ENCODE measurements at places on chromosomes 12 and 14.

- DNase-seq, result no peak
Observed at GRCh38 chr12:6459004-6459337, 7.1 kb downstream of the TAPBPL start.

GRCh38 chr14:31699809-31700208 lies 138.6 kb downstream of the NUBPL start:
- DNase-seq, result no peak

DNA sequence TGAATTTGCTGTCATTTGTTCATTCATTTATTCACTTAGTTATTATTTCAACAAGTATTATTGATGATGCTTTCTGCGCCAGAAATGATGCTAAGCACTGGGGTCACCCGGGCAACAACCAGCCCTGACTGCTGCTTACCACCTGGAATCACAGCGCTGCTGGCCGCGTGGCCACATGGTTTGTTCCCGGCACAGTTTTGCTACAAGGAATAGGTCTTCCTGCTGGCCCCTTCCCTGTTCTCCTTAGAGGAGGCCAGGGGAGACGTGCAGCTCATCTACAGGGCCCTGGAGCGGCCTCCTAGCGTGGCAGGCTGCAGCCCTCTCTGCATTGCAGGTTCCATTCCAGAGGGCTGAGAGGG lies 7.0 kb downstream of the JDP2 start:
- DNase-seq, result no peak

DNA sequence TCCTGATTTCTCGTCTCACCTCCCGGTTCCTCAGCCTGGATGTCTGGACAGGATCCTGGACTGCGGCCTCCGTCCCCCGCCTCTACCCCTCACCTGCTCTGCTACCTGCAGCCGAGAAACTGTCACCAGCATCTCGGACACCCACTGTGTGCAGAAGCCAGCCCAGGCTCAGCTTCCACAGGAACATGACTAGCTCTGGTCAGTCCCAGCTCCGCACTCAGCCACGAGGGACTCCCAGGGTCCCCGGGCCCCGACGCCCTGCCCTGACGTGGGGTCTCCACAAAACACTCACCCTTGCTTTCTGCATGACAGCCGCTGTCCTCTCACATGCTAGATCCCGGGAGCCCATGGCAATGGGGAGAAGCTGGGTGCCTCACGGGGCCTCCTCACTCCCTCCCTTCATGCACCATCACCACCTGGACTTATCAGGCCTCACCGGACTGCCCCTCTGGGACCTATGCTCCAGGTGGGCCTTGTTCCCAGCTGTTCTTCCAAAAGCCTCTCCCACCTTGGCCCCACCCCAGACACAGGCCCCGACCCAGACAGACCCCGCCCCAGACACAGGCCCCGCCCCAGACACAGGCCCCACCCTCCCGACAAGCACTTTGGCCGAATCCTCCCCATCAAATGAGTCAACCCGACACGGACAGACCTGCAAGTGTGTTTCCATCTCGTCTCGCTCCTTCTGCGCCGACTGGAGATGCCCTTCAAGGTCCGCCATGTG lies 26.9 kb upstream of the ANKLE2 start:
- DNase-seq, result peak; percentile 41

GRCh38 chr12:67452119-67452805 lies 183.1 kb downstream of the CAND1 start:
- DNase-seq, result no peak

DNA sequence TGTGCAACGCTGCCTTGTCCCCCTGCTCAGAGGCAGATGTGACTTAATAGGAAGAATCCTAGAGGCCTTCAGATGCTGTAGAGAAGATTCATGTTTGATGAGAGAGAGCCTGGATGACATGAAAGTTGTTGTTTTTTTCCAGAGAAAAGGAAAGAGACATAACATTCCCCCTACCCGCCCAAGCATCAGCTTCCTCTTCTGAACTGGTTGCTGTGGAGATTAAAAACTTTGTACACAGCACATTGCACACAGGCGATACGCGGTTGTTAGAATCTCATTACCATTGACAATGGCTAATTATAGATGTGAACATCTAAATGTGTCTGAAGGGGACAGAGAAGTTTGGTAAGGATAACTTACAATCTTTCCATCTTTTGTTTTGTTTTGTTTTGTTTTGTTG lies 13.6 kb upstream of the ETFBKMT start:
- DNase-seq, result no peak

GRCh38 chr12:100442403-100442802 lies 31.3 kb upstream of the NR1H4 start:
- no peak for DNase-seq

DNA sequence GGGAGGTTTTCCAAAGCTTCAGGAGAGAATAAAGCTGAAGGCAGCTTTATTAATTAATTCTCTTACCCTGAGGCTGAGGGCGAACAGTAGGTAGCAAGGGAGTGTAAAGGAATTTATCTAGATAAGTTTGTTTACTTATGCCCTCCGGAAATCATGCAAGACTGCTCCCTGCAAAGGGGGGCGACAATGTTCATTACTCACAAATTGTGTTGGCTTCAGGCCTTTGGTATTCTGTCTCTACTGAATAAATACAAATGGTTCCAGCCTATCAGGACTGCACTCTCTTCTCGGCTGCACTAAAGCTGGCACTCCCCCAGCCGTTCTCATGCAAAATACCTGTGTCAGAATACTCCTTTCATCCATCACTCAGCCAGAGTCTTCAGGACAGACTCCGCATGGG lies 120.8 kb downstream of the PPHLN1 start:
- no peak for DNase-seq

GRCh38 chr12:57215668-57216013 lies 953 bp upstream of the NXPH4 start:
- no peak for DNase-seq

- no peak for DNase-seq
Observed at GRCh38 chr14:33362934-33363333, 424.3 kb downstream of the NPAS3 start.

DNA sequence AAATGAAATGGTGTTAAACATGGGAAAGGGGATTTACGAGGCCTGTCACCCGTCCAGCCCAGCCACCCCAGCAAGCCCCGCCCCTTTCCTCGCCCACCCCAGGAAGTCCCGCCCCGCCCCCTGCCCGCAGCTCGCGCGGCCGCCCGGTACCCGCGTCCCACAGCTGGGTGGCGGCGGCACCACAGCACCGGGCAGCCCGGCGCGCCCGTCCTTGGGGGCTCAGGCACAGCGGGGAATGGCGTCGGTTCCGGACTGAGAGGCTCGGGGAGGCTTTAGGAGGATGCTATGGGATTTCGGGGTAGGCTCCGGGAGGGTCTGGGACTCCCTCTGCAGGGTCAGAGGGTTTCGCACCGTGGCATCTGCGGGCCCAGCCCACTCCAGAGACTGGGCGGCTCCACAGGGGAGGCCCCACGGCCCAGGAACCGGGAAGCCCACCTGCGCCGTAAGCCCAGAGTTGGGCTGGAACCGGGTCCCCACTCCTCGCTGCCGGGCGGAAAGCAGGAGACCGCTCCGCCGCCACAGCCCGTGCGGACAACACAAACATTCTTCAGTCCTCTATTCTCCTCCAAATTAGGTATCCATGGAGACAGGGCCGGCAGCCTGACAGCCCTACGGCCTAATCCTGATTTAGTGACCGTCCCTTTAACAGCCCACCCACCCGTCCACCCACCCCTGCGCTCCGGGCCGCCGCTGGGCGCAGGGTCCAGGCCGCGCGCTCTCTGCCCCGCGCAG lies 1.4 kb downstream of the FIGNL2 start:
- DNase-seq, result peak; percentile 82

GRCh38 chr14:39318574-39318973 lies 84.9 kb downstream of the MIA2 start:
- DNase-seq, result no peak

DNA sequence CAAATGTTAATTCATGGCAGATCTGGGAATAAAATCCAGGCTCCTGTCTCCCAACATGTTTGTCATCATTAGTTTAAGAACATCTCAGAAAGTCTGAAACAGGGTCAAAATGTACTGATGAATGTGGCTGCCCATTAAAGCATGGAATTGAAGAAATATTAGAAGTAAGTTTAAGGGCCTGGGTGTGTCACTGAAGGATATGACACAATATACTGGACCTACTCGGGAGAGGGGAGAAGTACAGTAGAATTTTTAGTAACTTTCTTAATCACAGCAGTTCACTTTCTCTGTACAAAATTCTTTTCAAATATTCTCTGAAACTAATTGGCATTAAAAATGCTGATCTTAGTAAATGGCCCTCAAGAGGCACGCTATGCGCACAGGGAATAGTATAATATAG lies 185.5 kb downstream of the ETV6 start:
- no peak for DNase-seq

DNA sequence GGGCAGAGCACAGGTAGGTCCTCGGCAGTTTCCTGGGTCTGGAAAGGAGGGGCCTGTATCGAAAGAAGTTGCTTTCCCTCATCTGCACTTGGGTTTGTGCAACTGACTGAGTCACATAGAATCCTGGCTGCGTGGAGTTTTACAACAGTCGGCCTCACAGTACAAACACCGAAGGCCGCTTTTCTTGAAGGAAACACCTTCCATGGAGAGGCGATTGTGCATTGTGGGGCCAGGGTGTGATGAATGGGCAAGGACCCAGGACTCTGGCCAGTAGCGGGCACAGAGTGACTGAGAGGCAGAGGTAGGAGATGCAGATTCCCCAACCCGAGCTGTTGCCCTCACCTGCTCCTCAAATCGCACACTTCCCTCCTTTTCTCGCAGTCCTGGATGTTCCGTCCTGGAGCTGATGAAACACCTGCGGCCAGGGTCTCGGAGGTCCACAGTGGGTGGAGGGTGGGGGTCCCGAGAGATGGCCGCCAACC lies 7.7 kb downstream of the CCND2 start:
- no peak for DNase-seq

DNA sequence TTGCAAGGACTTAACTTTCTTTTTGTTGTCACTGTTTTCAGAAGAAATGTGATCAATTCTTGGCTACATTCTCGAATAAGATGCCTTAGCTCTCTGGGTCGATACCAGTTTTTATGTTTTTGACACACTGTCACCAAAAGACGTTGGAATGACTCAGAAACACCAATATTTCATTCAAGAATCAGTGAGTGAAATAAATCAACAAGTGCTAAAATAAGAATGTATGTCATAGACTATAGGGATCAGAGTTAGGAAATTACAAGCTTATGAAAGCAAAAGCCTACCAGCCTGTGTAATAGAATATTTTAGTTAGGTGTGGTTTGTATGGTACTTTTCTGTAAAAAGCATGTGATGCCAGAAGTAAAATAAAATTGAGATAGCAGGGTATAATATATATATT lies 17.8 kb downstream of the PPHLN1 start:
- DNase-seq, result no peak

DNA sequence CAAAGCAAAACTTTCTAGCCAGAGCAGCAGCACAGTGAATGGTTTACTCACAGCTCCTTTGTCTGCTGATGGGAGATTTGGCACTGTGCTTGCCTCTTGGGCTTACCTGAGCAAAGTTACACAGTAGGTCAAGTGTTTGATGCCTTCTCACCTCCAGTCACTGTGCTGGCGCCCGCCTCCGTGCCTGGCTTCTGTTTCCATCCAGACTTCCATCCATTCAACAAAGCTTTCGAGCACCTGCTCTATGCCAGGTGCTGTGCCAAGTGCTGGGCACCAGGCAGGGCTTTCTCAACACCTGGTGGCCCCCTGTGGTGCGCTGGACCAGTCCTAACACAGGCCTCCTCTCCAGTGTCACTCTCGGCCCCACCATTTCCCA lies 199.2 kb upstream of the EEA1 start:
- no peak for DNase-seq

GRCh38 chr14:70585231-70585630 lies 15.2 kb downstream of the MED6 start:
- DNase-seq, result no peak

DNA sequence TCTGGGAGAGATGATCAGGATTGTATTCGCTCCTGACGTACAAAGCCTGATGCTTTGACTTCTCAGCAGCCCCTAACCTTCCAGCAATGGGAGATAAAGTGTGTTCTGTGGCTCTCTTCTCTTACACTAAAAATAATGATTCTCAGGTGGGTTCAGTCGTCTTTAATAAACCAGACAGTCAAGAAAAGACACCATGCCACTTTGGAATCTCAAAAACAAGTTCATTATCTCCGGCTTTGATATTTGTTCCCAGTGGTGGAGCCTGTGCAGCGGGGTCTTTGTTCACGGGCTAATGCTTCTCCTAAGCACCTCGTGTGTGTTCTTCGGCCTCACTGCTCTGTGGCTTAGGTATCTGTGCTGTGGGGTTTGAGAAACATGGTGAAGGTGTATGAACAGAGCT lies 1.6 kb downstream of the ACVR1B start:
- no peak for DNase-seq

- DNase-seq, result no peak
Observed at GRCh38 chr12:104495786-104496185, 39.0 kb downstream of the CHST11 start.

DNA sequence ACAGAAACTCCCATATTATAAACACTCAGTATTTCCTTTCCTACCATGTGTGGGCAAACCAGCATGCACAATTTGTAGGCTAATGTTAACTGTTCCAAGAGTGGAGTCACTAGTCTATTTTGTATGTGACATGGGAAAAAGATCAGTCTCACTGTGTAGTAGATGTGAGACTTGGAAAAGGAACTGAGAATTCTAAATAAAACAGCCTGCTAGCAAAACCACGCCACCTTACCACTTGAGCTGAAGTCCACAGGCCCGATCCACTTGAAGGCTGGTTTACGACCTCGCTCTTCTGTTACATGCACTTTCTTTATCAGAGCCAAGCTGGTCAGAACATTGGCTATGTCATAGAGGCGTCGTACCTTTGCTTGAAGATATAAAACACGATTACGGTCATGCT lies 22.5 kb downstream of the E2F7 start:
- no peak for DNase-seq

GRCh38 chr12:59372956-59373355 lies 222.9 kb upstream of the SLC16A7 start:
- no peak for DNase-seq

Data from right cardiac atrium (tissue), 5 donors.